NCI-H226 (cell line): ENCODE measurements at places on chromosomes 6 and 20.

DNA sequence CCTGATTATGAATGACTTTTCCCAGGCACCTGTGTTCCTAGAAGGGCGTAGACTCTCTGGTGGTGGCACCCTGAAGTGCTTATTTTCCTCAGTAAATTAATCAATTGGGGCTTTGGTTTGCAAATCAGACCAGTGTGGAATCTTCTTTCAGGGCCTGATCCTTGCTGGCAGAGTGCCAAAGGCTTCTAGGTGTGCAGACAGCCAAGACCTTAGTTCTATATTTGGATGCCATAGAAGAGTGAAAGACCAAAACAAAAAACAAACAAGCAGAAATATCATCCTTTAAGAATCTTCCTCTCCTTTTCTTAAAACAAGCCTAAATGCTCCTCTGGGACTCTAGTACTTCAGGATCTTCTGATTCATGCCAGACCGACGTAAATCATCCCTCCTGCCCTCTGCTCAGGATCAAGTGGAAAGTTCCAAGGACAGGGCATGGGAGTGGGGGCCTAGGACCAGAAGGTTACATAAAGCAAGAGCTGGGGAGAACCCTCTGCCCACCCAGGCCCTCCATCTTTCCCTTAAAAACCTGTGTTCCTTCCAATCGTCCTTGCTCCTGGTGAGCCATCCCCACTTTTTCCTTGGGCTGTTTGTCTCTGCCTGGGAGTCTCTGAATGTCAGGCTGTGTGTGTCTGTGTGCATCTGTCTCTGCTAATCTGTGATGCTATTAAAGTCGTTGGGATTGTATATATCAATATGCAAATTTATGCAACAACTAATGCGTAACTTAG, 70.5 kb upstream of the MYLIP start:
- no peak for DNase-seq

GRCh38 chr6:161476711-161477110, 202.8 kb upstream of the AGPAT4 start:
- no peak for DNase-seq

- DNase-seq: no peak
Measured at GRCh38 chr6:159853754-159854153, 37.0 kb upstream of the MAS1 start.

GRCh38 chr20:50821257-50821921, 26.5 kb downstream of the BCAS4 start:
- no peak for DNase-seq

DNA sequence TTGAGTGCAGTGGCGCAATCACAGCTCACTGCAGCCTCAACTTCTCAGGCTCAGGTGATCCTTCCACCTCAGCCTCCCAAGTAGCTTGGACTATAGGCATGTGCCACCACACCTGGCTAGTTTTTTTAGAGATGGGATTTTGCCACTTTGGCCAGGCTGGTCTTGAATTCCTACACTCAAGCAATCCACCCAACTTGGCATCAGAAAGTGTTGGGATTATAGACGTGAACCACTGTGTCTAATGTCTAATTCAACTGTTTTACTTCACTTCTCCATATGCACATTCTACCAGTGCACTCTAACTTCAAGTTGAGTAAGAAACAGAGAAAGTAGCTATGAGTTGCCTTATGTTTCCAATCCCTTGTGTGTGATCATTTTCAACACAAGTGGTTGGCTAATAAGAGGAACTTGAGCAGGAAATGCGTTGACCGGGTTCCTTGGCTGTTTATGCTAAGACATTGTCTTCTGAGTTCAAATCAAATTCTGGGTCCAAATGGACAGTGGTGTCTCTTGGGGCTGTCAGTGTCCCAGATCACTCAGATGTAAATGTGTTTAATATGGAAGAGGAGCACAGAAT, 23.9 kb downstream of the ZNF337 start:
- no peak for DNase-seq

- peak; percentile 44 for DNase-seq
Measured at GRCh38 chr20:53869466-53870258, 200.7 kb downstream of the BCAS1 start.

GRCh38 chr20:16203096-16203495, 370.2 kb downstream of the KIF16B start:
- DNase-seq: no peak
